ENCODE measurements at places on chromosomes 13 and 19.

GRCh38 chr13:51816604-51817249, 12.8 kb upstream of the DHRS12 start:
- no peak for DNase-seq

- no peak for DNase-seq
Observed at GRCh38 chr19:39752795-39753194, 15.0 kb upstream of the CLC start.

- DNase-seq: no peak
Observed at GRCh38 chr19:52351512-52351911, 15.5 kb downstream of the ZNF610 start.

- peak; percentile 68 for DNase-seq
Observed at GRCh38 chr19:3284759-3285646, 60.5 kb downstream of the CELF5 start.

DNA sequence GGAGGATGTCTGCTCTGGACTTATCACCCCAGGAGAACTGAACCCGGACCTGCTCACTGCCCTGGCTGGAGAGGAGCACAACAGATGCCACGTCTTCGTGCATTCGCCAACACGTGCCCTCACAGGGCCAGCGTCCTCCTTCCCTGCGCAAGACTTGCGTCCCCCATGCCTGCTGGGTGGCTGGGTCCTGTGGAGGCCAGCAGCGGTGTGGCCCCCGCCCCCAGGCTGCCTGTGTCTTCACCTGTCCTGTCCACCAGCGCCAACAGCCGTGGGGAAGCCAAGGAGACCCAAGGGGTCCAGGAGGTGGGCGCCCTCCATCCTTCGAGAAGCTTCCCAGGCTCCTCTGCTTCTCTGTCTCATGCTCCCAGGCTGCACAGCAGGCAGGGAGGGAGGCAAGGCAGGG, 3.4 kb upstream of the TEKTIP1 start:
- no peak for DNase-seq

GRCh38 chr13:28601581-28601980, 57.3 kb upstream of the POMP start:
- no peak for DNase-seq
